ENCODE measurements at places on chromosomes 7 and 10.

GRCh38 chr7:43658718-43659548 is 70.4 kb downstream of the COA1 start:
- DNase-seq: no peak

DNA sequence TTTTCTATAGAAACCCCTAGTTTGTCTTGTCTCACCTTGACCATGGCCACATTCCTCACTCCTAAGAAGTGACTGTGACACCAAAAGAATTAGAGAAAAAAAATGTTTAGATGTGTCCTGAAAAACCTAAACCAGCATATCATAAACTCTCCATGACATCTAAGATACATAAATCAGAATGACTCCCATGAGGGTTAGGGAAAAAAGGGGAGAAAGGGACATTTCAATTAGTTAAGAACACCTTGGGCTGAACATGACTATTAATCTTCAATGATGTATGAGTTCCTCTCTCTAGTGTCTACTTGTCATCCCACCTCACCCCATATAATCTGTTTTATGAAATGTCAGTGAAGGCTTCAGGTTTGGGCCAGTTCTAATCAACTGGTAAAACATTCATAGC is 31.1 kb downstream of the KDM7A start:
- DNase-seq: no peak

DNA sequence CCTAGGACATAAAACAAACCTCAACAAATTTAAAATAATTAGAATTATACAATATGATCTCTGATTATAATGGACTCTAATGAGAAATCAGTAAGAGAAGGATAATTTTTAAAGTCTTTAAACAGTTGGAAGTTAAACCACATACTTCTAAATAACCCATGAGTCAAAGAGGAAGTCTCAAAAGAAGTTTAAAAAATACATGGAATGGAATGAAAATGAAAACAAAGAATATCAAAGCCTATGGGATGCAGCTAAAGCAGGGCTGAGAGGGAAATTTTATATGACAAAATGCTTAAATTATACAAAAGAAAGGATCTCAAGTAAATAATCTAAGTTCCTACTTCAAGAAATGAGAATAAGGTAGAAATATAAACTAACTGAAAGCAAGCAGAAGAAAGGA is 460.5 kb downstream of the RPS24 start:
- no peak for DNase-seq

- no peak for DNase-seq
Measured at GRCh38 chr7:105742787-105743186, 133.6 kb downstream of the ATXN7L1 start.

GRCh38 chr10:96889415-96890171 is 57.5 kb downstream of the LCOR start:
- DNase-seq: no peak

GRCh38 chr10:118543714-118544400 is 51.6 kb downstream of the PRLHR start:
- DNase-seq: no peak

DNA sequence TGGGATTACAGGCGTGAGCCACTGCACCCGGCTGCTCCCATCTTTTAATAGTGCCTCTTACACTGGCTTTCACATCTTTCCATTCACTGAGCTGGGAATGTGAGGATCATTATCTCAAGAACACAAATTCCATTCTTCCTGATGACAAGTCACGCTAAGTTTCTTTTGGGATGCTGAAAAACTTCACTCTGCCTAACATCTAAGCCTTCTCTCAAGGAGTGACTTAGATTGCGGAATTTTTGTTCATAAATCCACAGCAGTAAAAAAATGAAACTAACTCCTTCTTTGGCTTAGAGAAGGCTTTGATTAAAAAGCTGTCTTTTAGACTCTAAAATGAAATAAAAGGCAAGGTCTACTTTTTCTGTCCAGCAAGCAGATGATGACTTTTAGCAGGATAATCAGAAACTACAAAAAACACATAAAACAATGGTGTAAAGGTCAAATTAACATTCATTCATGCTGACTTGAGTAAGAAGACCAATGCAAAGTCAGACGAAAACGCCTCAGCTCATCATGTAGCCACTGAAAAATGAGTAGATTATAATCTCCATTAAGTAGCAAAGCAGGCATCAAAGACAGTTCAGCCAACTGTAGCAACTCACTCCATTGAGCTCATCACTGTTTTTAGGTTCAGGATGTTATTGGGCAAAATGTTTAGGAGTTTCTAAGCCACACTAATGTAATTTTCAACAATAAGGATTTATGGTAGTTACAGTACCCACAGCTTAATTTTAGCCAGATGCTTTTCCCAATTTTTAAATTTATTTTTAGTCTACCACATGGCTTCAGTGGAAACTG is 178.8 kb downstream of the ELMO1 start:
- no peak for DNase-seq

DNA sequence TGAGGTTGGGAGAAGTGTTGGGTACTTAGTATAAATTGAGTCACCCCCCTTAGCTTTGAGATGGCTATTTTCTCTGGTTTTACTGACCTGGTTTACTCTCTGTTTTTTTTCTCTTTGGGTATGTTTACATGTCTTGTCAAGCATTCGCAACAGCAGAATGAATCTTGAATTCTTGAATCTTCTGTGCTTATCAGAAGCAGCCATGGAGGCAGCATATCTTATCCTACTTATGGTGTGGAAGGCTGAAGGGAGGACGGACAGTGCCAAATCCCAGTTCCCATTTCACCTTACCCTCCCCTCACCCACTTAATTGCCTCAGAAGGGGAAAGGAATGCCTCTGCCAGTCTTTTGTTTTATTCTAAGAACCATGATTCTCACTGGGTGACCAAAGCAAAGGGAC is 3.7 kb downstream of the SND1 start:
- no peak for DNase-seq

DNA sequence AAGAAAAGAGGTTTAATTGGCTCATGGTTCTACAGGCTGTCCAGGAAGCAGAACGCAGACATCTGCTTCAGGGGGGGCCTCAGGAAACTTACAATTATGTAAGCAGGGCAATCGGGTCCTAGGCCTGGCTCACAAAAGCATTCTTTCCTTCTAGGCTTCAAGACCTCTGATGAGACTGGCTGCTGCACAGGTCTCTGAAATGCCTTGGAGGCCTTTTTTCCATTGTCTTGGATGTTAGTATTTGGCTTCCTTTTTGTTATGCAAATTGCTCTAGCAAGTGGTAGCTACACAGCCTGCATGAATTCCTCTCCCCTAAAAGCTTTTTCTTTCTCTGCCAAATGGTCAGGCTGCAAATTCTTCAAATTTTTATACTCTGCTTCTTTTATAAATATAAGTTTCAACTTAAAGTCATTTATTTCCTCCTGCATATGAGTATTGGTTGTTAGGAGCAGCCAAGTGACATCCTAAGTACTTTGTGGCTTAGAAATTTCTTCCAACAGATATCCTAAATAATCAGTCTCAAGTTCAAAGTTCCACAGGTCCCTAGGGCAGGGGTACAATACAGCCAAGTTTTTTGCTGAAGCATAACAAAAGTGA is 83.1 kb upstream of the SEMA3A start:
- no peak for DNase-seq

- no peak for DNase-seq
Measured at GRCh38 chr7:156223935-156224832, 411.9 kb upstream of the SHH start.

- no peak for DNase-seq
Measured at GRCh38 chr7:17787257-17787656, 153.0 kb downstream of the SNX13 start.

- DNase-seq: no peak
Measured at GRCh38 chr10:88474884-88475844, 108.0 kb downstream of the RNLS start.

DNA sequence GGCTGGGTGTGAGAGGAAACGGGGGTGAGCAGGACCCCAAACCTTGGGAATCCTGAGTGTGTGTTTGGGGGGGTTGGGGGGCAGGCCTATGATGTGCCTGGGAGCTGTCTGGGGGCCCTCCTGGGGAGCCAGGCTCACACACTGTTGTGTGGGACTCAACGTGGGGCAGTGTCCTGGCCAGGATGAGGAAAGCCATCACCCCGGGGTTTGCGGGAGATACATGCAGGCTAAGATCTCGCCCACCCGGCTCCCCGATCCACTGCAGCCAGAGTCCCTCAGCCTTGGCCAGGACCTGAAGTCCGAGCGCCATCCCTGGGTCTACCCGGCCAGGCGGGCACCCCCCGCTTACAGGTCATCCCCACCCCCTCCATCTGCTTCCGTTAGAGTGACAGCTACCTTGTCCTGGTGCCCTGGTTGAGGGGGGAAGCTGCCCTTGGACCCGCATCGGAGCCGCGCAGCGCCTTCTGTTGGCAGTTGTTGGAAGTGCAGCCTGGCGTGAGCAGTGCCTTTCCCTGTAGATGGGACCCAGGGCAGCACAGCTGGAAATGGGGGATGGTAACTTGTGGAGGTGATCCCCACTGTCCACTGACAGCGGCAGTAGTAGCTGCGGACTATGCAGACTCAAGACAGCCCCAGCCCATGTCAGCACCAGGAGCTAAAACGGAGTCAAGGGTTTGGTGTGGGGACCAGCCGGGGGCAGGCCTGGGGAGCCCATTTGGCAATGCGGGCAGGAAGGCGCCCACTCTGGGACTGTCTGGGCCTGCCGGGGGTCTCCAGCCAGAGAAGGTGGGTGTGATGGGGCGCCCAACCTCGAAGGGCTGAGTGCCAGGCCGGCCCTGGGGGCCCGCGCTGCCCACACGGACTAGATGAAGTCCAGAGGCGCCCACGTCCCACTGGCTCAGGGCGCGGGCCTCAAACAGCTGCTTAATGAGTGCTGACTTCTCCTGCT is 885.6 kb upstream of the ZNF722 start:
- DNase-seq: no peak

DNA sequence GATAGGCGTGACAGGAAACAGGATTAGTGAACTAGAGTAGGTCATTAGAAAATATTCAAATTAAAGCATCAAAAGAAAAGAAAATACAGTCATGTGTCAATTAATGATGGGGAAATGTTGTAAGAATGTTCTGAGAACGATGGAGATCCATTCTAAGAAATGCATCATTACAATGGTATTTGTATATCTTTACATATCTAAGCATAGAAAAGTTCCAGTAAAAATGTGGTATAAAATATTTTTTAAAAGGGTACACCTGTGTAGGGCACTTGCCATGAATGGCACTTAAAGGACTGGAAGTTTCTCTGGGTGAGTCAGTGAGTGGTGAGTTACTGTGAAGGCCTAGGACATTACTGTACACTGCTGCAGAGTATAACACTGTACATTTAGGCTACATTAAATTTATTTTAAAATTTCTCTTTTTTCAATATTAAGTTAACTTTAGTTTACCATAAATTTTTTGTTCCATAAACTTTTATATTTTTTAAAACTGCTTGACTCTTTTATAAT is 282.5 kb downstream of the BMPER start:
- DNase-seq: no peak

DNA sequence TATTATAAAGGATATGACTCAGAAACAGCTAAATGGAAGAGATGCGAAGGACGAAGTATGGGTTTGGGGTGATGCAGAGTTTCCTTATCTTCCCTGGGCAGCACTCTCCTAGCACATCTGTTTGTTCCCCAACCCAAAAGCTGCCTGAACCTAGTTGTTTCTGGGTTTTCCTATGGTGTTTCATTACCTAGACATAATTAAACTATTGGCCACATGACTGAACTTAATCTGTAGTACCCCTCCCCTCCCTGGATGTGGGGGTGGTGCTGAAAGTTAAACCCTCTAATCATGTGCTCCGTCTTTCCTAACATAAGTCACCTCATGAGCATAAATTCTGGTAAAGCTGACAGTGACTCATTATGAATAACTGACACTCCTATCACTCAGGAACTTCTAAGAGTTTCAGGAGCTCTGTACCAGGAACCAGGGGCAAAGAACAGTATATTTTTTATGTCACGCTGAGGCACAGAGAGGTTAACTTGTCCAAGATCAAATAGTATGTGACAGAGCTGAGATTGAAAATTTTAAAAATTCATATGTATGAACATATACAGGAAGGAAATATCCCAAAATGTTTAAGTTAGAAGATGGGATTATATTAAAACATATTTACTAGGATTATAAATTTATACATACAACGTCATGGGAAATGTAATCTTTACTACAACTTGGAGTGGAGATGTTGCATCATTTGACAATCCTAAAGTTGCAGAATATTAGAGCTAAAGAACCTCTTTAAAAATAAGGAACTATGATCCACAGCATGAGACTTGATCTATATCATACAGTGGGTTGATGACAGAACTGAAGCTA is 4.8 kb downstream of the STRIP2 start:
- DNase-seq: no peak

GRCh38 chr7:48782511-48782910 is 141.8 kb upstream of the CDC14C start:
- peak; percentile 64 for DNase-seq

DNA sequence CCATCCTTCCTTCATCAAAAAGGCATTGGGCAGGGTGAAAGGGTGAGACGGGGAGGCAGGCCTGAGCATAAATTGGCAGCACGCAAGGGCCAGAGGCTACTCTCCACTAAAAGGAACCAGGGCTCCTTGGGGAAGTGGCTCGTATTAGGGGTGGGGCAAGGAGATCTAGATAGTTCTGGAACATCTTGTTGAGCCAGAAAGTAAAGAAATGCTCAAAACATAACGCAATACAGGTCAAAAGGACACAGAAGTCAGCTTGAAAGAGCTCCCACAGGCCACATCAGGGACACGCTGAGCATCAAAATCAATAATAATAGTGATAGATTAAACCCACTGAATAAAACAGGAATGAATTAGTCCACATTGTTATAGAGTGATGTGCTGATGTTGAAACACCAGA is 203.1 kb downstream of the ELMO1 start:
- no peak for DNase-seq

GRCh38 chr7:155807065-155807671 is 5.1 kb downstream of the SHH start:
- DNase-seq: no peak

DNA sequence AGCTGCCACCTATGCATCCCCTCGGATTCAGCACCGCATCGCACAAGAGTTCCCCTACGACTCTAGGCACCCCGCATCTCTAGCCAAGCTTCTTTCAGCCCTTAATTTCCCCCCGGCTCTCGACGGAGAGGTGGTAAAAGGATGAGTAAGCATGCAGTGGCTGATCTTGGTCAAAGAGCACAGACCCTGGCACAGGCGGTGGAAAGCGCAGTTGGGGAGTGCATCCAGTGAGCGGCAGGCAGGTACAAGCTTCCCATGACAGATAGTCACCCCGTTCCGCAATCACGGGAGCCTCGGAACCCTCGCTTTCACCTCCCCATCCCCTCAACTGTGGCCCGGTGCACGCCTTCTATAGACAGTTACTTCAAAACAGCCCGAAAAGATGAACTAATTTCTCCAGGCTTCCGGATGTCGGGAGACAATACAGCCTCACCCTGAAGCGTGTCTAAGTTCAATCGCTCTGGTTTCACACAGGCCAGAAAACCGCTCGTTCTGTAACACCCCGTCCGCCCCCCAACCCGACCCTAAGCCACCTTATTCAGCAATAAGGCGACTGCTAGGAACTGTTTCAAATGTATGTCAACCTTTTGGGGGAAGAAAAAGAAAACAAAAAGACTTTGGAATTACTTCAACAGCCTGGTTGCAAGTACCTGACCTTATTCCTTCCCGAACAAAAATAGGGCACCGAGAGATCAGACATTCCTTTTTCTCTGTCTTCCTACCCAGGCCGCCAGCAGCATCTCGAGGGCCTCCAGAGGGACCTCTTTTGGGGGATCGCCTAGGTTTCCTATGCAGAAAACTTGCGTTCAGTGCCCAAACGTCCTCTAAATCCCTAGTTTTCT is 1.4 kb downstream of the RHEB start:
- DNase-seq: no peak

GRCh38 chr7:131649003-131649541 is 92.6 kb upstream of the PODXL start:
- DNase-seq: no peak

GRCh38 chr10:35208949-35209613 is 82.4 kb downstream of the CREM start:
- no peak for DNase-seq

- no peak for DNase-seq
Measured at GRCh38 chr7:137579913-137580640, 236.5 kb upstream of the PTN start.

All from NCI-H2081 treated with DMSO at 0.1 percent for 48 hours (cell line).